Activated CD4-positive, alpha-beta memory T cell treated with anti-CD3 and anti-CD28 coated beads, Interleukin-2, amount 10 ng/mL, durations not matched to agents 7 days and 5 days (primary cell): ENCODE measurements at places on chromosomes 7 and 10.

GRCh38 chr10:108696792-108697477 is 1226.4 kb downstream of the XPNPEP1 start:
- DNase-seq: no peak
- H3K27ac ChIP-seq: no peak overlapping the region
- no peaks in the 10 kb centered on the region for H3K27me3 ChIP-seq
- H3K36me3 ChIP-seq: no peaks in the 10 kb centered on the region
- H3K4me1 ChIP-seq: no peaks in the 10 kb centered on the region

GRCh38 chr10:29869593-29869992 is 189.8 kb downstream of the JCAD start:
- H3K27me3 ChIP-seq: peaks cover 3% of the 10 kb centered on the region
- H3K36me3 ChIP-seq: no peaks in the 10 kb centered on the region
- no peak for DNase-seq
- H3K4me3 ChIP-seq: no peak overlapping the region

DNA sequence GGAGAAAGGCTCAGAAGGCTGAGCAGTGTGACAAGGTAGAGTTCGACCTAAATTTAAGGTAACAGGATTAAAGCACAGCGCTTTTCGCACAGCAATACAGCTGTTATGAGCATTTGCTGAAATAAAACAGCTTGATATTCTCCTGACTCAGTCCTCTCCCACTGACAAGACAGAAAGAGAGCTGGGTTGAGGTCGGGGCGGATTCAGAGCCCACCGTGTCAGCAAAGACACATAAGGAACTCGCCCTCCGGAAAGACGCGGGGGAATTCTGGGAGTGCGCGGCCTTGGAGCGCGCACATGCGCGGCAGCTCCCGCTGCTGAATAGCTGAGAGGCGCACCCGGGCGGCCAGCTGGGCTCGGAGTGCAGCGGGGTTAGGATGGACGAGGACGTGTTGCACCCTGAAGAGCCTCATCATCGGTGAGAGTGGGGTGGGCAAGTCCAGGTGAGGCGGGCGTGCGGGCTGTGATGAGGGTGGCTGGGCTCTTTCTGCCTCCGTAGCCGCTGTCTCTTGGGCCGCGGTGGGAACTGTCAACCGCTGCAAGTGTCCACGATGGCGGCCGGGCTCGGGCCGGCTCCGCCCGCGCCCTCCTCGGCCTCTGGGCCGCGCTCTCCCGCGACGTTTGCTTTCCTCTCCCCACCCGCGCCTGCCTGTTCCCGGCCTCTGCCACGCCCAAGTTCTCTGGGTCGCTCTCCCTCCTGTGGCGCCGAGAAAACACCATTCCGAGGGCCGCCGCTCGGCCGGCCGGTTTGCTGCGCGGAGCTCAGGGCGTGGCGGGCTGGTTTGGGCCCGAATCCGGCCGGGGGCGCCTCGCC is 120.6 kb downstream of the LYZL1 start:
- H3K4me1 ChIP-seq: peaks cover 28% of the 10 kb centered on the region
- peak overlapping the region; percentile 83 for H3K27ac ChIP-seq
- no peaks in the 10 kb centered on the region for H3K36me3 ChIP-seq
- peak; percentile 46 for DNase-seq
- peak overlapping the region; percentile 83 for H3K4me3 ChIP-seq
- no peaks in the 10 kb centered on the region for H3K27me3 ChIP-seq

DNA sequence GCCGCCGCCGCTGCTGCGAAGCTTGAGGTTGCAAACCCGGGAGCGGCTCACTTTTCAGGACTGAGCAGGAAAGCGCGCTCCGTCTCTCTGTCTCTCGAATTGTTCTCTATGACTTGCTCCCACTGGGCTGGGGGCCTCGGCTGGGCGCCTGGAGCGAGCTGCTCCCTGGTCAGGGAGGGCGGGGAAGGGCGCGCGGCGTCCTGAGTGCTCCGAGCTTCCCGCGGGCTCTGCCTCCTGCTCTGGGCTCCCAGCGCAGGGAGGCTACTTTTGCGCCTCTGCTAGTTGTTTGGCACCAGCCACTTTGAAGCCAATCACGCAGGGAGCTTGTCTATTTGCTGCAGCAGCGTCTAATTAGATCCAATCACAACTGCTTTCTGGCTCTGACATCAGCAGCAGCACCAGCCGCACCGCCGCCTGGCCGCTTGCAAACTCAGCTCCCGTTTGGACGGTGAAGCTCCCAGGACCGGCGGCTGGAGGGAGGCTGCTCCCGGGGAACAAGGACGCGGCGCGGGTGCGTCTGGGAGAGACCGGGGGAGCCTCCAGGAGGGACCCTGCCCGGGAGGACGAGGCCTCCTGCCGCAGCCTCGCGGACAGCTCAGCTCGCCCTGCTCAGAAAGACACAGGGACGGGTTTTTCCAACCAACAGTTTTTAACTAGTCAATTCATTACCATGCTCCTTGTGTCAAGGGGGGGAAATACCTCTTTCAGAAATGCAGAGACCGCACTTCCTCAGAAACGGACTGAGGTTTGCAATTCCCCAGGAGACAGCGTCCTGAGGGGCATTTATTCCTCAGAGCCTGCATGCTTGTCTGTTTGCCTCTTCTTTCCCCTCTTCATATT is at the start of gene ADARB2:
Gene ADARB2 (minus strand): TSS at position 304 of the 840 bp plus-strand sequence.
- H3K27me3 ChIP-seq: peaks cover 67% of the 10 kb centered on the region
- DNase-seq: no peak
- no peaks in the 10 kb centered on the region for H3K36me3 ChIP-seq
- H3K4me1 ChIP-seq: no peaks in the 10 kb centered on the region
- no peak within 1 kb of the TSS for H3K27ac ChIP-seq

DNA sequence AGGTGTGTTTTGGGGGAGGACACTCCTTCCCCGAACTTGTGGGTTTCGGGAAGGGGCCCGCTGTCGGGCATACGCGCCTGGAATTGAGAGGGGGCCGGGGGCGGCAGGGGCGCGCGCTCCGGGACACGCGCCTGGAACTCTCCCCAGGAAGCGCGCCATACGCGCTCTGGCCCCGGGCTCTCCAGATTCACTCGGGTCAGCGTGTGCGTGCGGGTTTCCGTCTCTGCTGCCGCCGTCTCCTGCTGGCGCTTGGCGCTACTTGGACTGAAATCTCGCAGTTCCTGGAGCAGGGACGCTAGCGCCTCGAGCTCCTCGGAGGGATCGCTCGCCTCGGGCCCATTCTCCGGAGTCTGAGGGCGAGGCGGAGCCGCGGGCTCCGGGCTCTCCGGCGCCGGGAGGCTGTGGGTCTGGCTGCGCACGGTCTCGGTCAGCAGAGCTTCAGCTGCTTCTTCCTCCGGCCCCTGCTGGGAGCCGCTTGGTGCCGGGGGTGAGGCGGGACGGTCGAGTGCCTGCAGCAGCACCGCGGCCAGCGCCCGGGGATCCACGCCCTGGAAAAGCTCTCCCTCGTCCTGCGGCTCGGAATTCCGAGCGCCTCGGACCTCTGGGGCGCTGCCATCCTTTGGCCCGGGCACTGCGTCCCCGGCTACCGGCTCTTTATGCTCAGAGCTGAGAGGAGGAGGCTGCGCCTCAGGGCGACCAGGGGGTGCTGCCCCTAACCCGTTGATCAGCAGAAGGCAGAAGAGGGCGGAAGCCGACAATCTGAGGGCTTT is 1.1 kb downstream of the VGF start:
- no peak overlapping the region for H3K27ac ChIP-seq
- peaks cover 51% of the 10 kb centered on the region for H3K27me3 ChIP-seq
- H3K36me3 ChIP-seq: peaks cover 16% of the 10 kb centered on the region
- H3K4me3 ChIP-seq: peak overlapping the region; percentile 30
- DNase-seq: no peak

DNA sequence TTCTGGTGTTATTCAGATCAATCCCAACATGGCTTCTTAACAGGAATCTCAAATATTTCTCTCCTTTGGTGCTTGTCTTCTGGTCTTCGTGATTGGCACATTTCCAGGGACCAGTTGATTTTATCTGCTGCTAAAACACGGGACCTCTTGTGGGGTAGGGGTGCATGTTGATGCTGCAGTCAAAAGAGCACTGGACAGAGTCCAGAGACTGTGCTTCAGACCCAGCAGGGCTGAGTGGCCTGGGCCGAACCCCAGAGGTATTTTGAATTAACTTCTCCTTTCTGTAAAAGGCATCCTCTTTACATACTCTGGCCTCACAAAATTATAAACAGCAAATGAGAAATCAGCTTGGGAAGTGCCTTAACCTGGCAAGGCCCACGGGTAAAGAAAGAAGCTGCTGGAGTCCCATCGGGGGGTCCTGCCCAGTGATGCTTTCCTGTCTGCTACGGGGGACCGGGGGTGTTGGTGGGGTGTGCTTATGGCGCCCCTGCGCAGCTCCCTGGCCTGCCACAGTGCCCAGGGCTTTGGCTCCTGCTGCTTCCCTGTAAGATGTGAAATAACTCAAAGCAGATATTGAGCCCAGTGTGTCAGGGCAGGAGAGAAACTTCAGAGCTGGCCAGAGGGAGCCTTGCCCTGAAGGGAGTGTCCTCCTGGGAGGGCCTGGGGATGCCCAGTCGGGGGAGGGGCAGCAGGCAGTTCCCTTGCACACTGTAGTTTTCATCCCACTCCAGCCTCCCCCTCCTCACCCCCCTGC is 230.5 kb downstream of the TCF7L2 start:
- no peak overlapping the region for H3K4me3 ChIP-seq
- H3K27ac ChIP-seq: no peak overlapping the region
- no peaks in the 10 kb centered on the region for H3K36me3 ChIP-seq
- peaks cover 6% of the 10 kb centered on the region for H3K27me3 ChIP-seq
- DNase-seq: no peak

GRCh38 chr10:126538439-126539135 is 131.9 kb downstream of the C10orf90 start:
- no peak for DNase-seq
- no peaks in the 10 kb centered on the region for H3K27me3 ChIP-seq
- H3K4me3 ChIP-seq: no peak overlapping the region
- H3K27ac ChIP-seq: no peak overlapping the region

DNA sequence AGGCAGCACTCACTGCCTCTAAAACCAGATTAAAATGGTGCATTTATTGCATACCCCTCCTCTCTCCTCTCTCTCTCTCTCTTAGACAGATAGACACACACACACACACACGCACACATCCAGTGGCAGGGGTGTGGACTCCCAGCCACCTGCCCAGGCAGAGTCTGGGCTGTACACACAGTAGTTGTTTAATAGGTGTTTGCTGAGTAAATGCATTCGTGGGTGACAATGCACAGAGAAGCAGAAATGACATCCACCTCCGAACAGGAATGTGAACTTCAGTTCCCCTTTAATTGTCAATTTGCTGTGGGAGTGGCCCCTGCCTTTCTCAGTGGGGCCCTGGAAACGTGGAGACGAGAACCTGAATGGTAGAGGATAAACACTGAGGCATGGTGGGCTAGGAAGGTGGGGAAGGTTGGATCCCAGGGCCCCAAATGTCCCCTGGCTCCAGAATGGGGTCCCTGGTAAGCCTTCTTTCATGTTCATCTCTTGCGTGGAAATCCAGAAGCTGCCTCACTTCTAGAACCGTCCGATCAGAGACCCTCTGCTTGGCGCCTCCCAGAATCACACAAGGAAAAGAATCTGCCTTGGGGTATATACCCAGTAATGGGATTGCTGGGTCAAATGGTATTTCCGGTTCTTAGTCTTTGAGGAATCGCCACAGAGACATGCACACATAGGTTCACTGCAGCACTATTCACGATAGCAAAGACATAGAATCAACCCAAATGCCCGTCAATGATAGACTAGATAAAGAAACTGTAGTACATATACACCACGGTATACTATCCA is 58.5 kb upstream of the ECHDC3 start:
- peak overlapping the region; percentile 91 for H3K27ac ChIP-seq
- H3K36me3 ChIP-seq: no peaks in the 10 kb centered on the region
- H3K4me1 ChIP-seq: peaks cover 19% of the 10 kb centered on the region
- H3K27me3 ChIP-seq: peaks cover 12% of the 10 kb centered on the region
- H3K4me3 ChIP-seq: no peak overlapping the region
- DNase-seq: no peak

- no peak overlapping the region for H3K27ac ChIP-seq
- H3K36me3 ChIP-seq: no peaks in the 10 kb centered on the region
- H3K4me3 ChIP-seq: no peak overlapping the region
Observed at GRCh38 chr10:59064080-59064692, 112.3 kb upstream of the PHYHIPL start.

DNA sequence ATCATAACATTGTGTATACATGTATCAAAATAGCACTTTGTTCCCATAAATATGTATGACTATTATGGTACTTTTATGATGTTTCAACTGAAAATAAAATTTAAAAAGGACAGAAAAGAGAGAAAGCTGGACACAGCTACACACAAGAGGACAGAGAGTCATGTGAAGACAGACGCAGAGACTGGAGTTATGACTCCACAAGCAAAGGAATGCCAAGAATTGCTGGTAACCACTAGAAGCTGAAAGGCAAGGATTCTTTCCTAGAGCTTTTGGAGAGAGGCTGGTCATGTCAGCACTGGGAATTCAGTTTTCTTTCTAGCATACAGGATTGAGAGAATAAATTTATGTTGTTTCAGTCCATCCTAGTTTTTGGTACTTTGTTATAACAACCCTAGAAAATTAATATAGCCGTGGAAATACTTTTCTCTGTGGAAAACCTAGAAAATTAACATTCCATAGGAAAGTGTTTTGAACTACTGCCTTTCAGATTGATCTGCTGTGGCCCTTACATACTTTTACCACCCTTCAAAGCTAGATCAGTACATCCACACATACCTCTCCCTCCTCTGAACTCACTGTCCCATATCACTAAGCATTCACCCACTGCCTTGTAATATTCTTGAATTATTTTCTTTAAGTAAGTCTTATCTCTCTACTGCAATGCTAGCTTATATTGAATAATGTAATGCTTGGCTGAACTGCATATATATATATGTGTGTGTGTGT is 575.3 kb downstream of the IPMK start:
- no peaks in the 10 kb centered on the region for H3K27me3 ChIP-seq
- H3K4me1 ChIP-seq: no peaks in the 10 kb centered on the region
- no peak overlapping the region for H3K4me3 ChIP-seq
- H3K27ac ChIP-seq: no peak overlapping the region
- DNase-seq: no peak

DNA sequence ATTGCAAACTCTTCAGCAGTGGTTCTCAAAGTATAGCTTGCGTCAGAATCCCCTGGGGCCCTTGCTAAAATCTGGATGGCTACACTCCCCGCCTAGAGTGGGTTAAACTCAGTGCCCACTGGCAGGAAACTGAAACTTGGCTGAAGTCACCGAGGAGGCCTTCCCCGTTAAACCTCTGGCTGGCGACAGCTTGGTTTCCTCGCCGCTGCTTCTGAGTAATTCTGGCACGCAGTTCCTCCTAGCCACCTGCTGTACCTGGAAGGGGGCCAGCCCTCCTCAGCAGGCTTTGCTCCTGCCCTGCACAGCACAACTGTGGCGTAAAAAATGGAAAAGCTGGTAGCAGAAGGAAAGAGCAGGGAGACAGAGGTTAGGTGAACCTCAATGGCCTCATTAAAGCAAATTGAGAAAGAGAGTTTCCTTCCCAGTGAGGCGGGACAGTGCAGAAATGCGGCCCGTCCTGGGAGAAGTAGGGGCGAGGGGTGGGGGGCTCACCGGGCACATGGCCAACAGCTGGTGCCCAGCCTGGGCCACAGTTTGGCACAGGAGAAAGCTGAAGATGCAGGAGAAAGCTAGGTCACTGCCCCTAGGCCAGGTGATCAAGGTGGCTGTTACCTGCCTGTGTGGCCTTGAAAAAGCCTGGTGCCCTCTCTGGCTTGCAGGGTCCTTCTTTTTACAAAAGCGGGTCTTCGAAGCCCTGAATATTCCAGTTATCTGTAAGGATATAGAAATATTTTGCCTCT is 46.6 kb downstream of the ALOX5 start:
- peak overlapping the region; percentile 98 for H3K4me3 ChIP-seq
- H3K4me1 ChIP-seq: peaks cover 89% of the 10 kb centered on the region
- H3K27me3 ChIP-seq: no peaks in the 10 kb centered on the region
- peaks cover 28% of the 10 kb centered on the region for H3K36me3 ChIP-seq
- peak overlapping the region; percentile 100 for H3K27ac ChIP-seq

- H3K36me3 ChIP-seq: no peaks in the 10 kb centered on the region
- H3K4me1 ChIP-seq: no peaks in the 10 kb centered on the region
- H3K4me3 ChIP-seq: no peak overlapping the region
Observed at GRCh38 chr7:85850381-85850780, 663.5 kb upstream of the SEMA3D start.
